ENCODE measurements at places on chromosomes 6 and 20. TPM values are rescaled to one million over a fixed set of nuclear protein-coding genes. Genes with fewer than 3 reads are reported as not detected.

DNA sequence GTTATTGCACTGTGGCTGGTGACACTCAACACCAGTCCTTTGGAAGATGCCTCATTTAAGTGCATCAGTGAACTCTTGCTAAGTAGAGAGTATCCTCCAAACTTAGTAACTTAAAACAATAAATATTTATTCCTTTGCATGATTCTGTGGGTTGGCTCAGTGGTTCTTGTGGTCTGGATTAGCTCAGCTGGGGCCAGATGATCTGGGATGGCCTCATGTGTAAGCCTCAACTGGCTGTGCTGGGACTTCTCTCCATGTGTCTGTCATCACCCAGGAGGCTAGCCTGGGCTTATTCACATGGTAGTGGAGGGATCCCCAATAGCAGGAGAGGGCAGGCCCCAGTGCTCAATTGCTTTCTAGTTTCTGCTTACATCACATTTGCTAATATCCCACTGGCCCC is 8.3 kb downstream of the LRRN4 start:
- no peak for DNase-seq

GRCh38 chr6:142068416-142068815 is 64.3 kb upstream of the GJE1 start:
- DNase-seq, result no peak

DNA sequence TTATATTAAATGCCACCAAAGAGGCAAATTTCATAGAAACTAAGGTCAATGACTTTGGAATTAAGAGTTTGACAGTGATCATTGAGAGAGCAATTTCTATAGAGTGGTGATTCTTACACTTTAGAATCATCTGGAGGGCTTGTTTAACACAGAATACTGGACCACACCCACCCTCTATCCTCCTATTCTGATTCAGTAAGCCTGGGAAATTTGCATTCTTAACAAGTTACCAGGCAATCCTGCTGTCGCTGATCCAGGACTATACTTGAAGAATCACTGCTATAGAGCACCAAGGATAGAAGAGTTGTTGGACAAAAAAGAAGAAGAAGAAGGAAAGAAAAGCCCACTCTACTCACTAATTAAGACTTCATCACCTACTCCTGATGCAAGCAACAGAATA is 21.3 kb upstream of the TBX18 start:
- DNase-seq, result no peak

- DNase-seq, result no peak
Observed at GRCh38 chr6:138655828-138656227, 117.7 kb upstream of the CCDC28A start.

DNA sequence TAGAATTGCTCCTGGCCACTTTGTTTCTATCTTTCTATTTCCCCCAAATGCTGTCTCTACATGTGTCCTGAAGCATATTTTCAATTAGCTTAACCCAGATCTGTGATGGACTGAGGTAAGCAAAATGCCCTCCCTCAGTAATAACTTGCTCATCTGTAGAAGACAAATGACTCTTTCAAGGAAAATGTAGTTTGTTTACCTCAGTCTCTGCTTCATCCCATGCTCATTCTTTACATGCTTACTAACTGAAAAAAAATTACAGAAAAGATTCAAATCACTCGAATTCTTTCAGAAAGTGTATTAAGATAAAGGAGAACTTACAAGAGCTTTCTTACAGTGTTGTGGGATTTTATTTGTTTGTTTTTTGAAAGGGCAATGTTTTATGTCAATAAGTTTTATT is 531.1 kb downstream of the LMBRD1 start:
- no peak for DNase-seq

- no peak for DNase-seq
Observed at GRCh38 chr6:129350278-129350677, 359.7 kb downstream of the ARHGAP18 start.

DNA sequence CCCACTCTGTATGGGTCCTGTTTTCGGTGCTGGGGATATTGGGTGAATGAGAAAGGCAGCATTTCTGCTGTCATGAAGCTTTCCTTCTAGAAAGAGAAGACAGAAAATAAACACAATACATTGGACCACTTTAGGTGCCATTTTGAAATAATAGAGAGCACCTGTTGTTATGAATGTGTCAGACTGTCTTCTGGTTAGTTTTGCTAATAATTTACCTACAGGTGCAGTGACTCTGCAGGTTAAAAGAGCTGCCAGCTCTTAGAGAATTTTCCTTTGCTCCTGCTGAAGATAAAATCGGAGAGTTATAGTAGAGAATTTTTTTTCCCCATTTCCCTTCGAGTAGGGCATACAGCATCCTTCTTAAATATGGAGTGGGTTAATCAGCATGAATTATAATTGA is 21.9 kb upstream of the GCLC start:
- DNase-seq, result no peak

- no peak for DNase-seq
Observed at GRCh38 chr6:101845172-101845571, 451.7 kb downstream of the GRIK2 start.

GRCh38 chr6:3721810-3722621 is 29.5 kb downstream of the PXDC1 start:
- no peak for DNase-seq

DNA sequence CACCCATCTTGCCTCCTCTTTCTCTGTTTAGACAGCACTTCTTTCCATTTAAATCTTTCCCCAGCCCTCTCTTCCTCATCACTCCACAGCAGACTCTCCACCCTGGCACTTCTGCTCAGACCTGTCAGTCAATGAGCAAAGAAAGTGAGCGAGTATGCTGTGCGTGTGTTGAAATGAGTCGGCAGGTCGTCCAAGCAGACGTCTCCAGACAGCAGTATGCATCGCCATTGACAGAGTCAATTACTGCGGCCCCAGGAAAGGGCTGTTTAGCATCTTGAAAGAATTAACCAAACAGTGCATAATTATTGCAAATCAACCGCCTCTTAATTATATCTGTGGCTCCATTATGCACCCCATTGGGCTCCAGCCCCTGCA is 54.8 kb upstream of the KCNG1 start:
- no peak for DNase-seq

DNA sequence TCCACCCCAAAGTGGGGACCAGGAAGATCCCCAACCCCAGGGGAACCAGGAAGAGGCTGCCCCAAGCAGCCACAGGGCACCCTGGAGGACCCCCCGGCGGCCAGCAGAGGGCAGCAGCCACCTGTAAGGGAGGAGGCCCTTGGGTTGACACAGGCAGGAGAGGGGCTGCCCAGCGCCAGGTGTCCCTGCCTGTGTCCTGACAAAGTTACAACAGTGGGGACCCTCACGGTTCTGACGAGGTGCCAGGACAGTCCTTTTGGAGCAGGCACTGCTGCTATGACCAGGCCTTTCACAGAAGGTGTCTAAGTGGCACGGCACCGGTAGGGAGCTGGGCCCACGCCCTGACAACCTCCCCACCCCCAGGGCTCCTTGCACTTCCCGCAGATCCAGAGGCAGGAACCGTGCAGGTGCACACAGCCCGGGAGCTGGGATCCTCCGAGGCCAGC is 176.7 kb downstream of the BMP7 start:
- peak; percentile 59 for DNase-seq

- DNase-seq, result peak; percentile 66
Observed at GRCh38 chr20:59013959-59014608, 5.1 kb upstream of the TUBB1 start.

GRCh38 chr20:62409931-62410745 is 3.1 kb upstream of the CABLES2 start:
- no peak for DNase-seq

- no peak for DNase-seq
Observed at GRCh38 chr6:133179481-133179880, 61.7 kb upstream of the EYA4 start.

DNA sequence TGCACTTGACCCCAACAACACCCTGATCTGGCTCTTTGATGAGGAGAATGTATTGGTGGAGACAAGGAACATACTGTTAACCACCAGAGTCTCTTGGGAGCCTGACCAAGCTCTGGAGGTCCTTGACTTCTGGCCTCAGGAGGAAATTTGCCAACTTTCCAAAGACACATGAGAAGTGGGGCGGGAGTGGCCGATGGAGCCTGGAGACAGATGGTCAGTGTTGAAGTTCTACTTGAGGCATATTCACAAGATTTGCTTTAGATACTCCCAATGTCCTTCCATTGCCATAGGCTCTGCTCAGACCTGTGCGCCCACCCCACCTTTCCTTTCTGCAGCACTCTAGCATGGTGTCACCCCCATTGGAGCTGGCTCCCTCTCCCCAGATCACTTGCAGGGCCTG is 241.0 kb downstream of the SLC24A3 start:
- no peak for DNase-seq

ADA gene
- 8.8 TPM for total RNA-seq

OR2H1 gene
- total RNA-seq, result not detected

PTCHD4 gene
- total RNA-seq, result 1.4 TPM

HMGCLL1 gene
- total RNA-seq, result not detected

OVOL2 gene
- total RNA-seq, result not detected

PNLDC1 gene
- not detected for total RNA-seq
